ENCODE measurements at places on chromosomes 12 and 14.

GRCh38 chr12:10147714-10148403 lies 17.9 kb upstream of the CLEC7A start:
- DNase-seq = no peak

GRCh38 chr14:24207625-24208024 lies 2.1 kb downstream of the TSSK4 start:
- no peak for DNase-seq

GRCh38 chr12:15544589-15544988 lies 222.3 kb downstream of the PTPRO start:
- DNase-seq = no peak

DNA sequence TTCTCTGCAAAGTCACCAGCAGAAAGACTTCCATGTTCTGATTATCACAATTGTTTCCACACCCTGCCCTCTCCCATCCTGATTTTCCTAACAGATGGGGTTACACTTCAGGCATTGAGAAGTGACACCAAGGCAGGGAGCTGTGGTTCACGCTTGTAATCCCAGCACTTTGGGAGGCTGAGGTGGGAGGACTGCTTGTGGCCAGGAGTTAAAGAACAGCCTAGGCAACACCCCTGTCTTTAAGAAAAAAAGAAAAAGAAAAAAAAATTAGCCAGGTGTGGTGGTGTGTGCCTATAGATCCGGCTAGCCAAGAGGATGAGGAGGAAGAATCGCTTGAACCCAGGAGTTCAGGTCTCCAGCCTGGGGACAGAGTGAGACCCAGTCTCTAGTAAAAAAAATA lies 5.2 kb downstream of the PPP1CC start:
- no peak for DNase-seq
